ENCODE measurements at places on chromosomes 4 and X.

- DNase-seq = no peak
These were observed 165.3 kb downstream of the GPM6A start for GRCh38 chr4:175646802-175647201.

- peak; percentile 39 for DNase-seq
These were observed 333.9 kb upstream of the FSTL5 start for GRCh38 chr4:162497564-162498167.

GRCh38 chr4:183504930-183505610, at the start of gene ING2:
TSS of gene ING2 (plus strand) at chr4:183505058. CDS start at chr4:183505196, 138 bp downstream.
- DNase-seq = no peak

- DNase-seq = no peak
These were observed 19.1 kb downstream of the GALNT7 start for GRCh38 chr4:173187732-173188131.

GRCh38 chr4:2958446-2958845, 4.8 kb downstream of the NOP14 start:
- no peak for DNase-seq

DNA sequence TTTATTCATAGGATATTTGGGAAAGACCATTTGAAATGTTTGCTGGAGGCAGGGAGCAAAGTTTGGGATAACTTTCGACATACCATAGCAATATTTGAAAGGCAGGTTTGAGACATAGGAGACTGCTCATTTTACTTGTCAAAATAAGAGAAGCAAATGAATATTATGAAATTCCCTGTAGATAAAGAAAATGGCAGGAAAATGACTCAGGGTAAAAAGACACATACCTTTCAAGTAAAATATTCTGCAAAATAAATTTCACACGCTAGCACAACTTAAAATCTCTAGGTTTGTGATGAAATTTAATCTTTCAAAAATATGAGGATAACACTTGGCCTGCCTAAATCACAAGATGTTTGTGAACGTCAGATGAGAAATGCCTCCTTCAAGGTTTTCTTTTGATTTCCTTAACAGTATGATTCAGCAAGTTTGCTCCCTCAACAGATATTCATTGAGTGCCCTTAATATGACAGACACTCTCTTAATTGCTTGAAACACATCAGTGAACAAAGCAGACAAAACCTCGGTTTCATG, 6.6 kb downstream of the TMEM156 start:
- DNase-seq = no peak

GRCh38 chrX:117532339-117532738, 584.3 kb downstream of the KLHL13 start:
- DNase-seq = no peak

- no peak for DNase-seq
These were observed 18.4 kb downstream of the PAGE2 start for GRCh38 chrX:55107262-55107661.

GRCh38 chr4:24704149-24704548, 91.2 kb upstream of the SOD3 start:
- DNase-seq = no peak

DNA sequence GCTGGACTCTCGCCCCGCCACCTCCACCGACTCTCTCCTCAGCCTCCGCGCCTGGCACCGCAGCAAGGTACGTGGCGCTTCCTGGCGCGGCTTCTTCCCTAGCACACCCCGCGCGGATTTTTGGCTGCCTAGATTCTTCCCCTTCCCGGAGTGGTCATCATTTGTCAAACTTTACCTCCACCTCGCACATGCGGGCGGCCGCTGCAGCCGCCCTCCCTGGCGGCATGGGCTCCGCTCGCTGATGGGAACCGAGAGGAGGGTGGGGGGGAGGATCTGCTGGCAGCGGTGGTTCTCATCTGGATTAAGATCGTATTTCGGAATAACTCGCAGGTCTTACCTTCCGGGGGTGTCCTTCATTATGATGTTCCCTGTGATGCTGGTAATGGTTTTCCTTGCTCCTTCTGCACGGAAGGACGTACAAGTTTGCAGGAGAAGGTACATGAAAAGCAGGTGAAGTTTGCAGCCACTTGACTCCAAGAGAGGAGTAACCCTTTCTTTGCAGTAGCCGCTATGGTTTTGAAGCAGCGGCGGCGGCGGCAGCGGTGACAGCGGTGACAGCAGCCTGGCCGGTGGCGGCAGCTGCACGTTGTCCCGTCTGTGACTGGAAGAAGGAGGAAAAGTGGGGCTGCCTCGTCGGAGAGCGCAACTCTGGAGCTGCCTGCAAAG, 2183.9 kb upstream of the TENM3 start:
- no peak for DNase-seq

- no peak for DNase-seq
These were observed 233.4 kb downstream of the PPP4R3C start for GRCh38 chrX:27229721-27230120.

DNA sequence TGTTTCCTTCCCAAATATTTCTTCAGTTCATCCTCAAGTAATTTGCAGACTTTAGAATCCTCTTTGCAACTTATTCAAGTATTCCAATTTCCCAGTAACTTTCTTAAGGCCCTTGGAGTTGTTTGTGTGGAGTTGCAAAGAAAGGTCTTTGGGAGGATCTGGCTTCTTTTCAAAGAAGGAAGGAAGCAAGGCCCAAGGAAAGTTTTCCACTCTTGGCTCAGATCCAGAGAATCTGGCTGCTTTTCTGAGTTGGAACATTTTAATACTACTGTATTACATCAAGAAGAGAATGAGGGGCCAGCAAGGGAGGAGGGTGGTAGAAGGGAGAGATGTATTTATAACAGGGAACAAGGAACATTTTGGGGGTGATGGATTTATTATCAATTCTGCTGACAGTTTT, 10.5 kb downstream of the CDX4 start:
- DNase-seq = no peak

- DNase-seq = no peak
These were observed 49.1 kb upstream of the GAB1 start for GRCh38 chr4:143287572-143287923.

DNA sequence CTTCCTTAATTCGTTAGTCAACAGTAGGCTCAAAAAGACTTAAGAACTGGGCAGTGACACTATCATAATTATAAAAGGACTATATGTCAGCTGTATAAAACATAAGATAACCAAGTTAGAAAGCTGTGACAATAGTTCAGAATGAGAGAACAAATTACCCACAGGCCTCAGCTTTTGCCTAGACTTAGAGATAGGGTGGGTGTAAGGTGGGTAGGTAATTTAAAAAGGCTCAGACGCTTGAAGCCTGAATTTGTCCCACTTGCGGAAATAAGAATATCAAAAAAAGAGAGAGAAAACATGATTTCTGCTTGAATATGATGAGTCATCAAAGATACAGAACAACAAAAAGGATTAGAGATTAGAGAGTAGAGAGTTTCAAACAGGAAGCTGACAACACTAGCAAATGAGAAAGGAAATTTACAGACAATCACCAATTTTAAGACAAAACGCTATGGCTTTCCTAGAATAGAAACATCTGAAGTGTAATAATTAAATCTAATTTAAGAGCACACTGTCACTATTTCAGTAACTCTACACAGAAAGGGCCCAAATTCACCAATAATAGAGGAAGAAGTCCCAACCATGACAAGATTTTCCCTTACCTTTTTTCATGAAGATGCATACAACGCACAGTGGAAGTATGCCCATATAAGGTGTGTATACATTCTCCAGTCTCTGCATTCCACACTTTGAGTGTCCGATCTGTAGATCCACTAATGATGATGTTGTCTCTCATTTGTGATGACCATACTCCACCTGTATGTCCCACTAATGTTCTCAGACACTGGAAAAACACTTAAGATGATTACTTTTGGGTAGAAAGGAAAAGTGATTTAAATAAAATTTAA, 208.1 kb downstream of the FBXW7 start:
- DNase-seq = no peak

Data from CD4-positive, alpha-beta T cell treated with Interleukin-1 beta for 1 hour (primary cell).